ENCODE measurements at places on chromosomes 7 and 10.

DNA sequence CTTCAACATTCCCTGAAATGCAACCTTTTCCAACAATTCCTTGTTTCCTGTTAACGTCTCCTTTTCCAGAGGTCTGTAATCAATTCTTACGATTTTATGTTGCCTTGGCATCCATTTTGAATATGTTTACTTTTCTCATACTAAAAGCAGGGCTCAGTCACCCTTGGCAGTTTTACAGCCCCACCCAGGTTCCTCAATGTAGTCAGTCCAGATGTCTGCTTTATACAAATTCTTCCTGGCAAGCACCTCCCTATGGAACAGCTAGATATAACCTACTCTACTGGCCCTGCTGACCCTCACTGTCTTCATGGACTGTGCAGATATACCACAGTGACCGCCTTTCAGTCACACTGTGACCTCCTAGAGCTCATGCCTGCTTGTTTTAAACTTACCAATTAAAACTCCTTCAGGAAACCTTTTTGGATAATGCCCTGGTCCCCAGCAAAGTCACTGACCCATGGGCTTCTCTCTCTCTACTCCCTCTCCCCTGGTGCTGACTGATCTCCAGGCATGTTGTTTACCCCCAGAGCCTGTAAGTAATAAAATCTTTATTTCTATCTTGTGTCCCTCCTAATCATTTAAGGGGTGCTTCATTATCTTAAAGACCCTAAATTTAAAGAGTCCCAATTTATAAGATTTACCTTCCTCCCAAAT is 147.1 kb upstream of the STEAP1 start:
- DNase-seq = no peak

GRCh38 chr10:78853864-78854263 is 214.9 kb upstream of the ZMIZ1 start:
- DNase-seq = peak; percentile 12

DNA sequence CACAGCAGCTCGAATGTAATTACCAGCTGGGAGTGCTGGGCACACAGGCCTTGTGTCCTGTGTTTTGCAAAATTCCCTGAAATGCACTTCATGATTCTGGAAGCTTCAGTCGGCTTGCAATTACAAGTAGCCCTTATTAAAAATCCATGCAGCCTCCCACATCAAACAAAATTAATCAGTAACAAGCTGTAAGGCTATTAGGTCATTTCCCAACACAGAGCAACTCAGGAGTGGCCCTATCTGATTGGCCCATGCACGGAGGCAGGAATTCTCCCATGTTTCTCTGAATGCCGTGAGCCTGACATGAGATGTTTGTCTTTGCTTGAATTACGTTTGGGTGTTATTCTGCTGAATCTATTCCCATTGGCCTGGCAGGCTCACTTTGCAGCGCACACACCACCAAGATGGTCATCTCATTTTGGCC is 36.9 kb downstream of the FOXL3 start:
- DNase-seq = peak; percentile 48

GRCh38 chr7:45662018-45662417 is 87.8 kb downstream of the ADCY1 start:
- no peak for DNase-seq

DNA sequence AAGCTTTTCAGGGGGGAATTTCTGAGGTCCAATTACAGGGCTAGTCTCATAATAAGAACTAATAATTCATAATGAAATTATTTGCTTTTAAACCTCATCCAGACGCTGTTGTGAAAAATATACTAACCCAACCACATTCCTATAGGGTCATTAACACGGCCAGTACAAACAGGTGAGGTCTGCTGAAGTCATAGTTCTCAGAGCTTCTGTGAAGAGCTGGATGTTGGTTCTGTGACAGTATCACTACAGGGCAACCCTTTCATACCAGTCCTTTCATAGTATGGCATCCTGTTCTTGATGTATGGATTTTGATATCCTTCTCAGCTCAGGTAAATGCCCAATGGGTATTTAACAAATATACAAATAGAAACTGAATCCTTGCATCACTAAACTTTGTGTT is 62.3 kb upstream of the FAM133B start:
- no peak for DNase-seq

DNA sequence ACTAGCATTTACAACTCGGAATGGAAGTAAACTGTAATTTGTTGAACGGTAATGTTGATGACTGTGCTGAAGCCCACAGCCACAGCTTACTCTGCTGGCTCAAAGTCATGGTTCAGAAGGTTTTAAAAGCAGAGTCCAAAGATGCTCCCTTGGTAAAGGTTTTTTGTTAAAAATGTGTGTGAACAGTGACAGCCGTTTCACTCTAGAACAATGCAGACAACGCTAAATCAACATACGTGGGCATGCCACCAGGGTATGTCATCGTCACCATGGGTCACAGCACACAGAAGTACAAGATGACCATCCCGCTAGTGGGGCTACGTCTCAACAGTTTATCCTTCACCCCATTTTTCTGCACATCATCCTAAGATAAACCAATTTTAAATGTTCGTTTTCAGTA is 106.5 kb upstream of the LANCL2 start:
- no peak for DNase-seq

DNA sequence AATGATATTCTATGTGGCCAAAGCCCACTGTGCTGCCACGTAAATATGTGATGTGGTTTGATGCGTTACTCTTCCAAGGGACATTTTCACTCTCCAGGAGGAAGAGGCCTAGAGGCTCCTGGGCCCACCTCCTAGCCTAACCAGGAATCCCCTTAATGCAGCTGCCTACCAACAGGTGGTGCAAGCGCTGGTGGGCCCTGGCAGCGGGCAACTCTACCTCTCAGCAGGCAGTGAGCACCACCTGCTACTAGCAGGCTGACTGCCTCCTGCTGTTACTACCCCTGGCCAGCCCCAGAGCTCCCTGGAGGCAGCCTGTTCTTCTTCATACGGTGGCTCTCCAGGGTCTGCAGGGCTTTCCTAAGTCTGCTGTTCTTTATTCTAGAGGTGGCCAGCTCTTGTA is 62.8 kb downstream of the CDH23 start:
- DNase-seq = no peak

- DNase-seq = no peak
Measured at GRCh38 chr7:2138146-2138765, 94.5 kb downstream of the MAD1L1 start.

GRCh38 chr10:126302476-126302756 is 85.9 kb downstream of the ADAM12 start:
- no peak for DNase-seq

- DNase-seq = no peak
Measured at GRCh38 chr7:127702938-127703337, 50.9 kb downstream of the SND1 start.

GRCh38 chr7:2096692-2097387 is 135.9 kb downstream of the MAD1L1 start:
- DNase-seq = no peak

DNA sequence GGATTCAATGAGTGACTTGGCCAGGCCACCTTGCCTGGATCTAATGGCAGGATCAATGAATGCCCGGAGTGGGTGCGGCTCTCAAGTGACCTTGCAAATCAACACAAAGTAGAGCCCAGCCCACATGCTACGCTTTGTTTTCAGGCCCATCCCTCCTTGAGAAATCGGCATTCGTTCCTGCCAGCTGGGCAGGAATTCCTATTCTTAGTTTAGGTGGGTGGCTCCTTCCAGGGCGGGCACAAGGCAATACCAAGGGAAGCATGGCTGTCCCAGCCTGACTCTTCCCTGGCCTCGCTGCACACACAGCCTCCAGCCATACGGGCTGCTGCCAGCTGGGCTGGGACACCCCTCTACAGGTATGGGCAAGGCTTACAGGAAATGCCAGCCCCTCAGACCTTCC is 119.3 kb downstream of the SH3PXD2A start:
- DNase-seq = no peak

GRCh38 chr10:69568472-69569395 is 4.5 kb downstream of the NEUROG3 start:
- no peak for DNase-seq

GRCh38 chr7:47577321-47577919 is 4.5 kb downstream of the TNS3 start:
- DNase-seq = no peak

DNA sequence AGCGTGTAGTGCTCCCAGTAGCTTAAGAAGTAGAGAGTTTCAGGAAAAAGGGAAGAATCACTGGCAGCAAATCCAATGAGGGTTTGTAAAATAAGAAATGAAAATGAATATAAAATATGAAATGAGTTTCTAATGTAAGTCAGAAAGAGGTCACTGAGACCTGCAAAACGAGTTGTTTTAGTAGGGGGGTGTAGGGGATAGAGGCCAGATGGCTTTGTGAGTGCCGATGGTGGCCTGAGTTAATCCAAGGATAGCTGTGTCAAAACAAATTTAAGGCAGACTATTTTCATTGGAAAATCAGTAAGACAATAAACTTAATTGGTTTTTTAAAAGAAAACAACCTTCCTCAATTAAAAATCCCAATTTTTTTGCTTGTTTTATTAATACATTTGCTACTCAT is 745 bp upstream of the ASB15 start:
- no peak for DNase-seq

GRCh38 chr7:45064047-45064725 is 24.6 kb downstream of the NACAD start:
- no peak for DNase-seq

DNA sequence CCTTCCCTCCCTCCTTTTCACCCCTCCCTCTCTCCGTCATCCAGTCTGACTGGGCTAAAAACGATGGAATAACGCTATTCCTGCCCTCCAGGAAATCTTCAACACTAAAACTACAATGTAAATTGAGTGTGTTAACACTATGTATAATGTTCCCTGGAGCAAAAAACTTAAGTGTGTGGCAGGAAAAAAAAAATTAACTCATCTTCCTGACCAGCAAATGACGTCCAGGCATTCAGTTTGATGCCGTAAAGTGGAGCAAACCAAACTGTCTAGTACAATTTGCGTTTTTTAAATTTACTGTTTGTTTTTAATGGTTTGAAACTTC is 545 bp upstream of the MTPN start:
- DNase-seq = no peak

GRCh38 chr10:97852840-97853405 is 3.3 kb downstream of the GOLGA7B start:
- no peak for DNase-seq

GRCh38 chr7:151038951-151039849 is 9.1 kb upstream of the ASIC3 start:
- peak; percentile 91 for DNase-seq

DNA sequence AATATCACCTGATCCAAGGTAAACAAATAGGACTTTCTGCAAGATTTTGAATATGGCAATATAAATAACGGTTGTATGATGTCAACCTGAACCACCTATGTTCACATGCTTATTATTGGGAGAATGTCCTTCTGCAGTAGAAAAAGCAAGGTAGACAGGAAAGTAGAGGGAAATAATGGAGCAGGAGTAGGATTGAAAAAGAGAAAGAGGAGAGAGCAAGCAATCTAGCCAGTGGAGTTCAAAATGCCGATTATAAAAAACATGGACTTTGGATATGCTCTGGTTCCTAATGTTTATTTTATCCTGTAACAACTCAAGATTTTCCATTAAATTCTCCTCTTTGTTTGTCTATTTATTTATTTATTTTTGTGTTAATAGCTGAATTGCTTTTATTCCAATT is 878.0 kb upstream of the KCND2 start:
- no peak for DNase-seq

GRCh38 chr10:30185916-30186315 is 126.5 kb upstream of the JCAD start:
- DNase-seq = peak; percentile 90

GRCh38 chr10:85459906-85460305 is 906.7 kb downstream of the GRID1 start:
- no peak for DNase-seq

DNA sequence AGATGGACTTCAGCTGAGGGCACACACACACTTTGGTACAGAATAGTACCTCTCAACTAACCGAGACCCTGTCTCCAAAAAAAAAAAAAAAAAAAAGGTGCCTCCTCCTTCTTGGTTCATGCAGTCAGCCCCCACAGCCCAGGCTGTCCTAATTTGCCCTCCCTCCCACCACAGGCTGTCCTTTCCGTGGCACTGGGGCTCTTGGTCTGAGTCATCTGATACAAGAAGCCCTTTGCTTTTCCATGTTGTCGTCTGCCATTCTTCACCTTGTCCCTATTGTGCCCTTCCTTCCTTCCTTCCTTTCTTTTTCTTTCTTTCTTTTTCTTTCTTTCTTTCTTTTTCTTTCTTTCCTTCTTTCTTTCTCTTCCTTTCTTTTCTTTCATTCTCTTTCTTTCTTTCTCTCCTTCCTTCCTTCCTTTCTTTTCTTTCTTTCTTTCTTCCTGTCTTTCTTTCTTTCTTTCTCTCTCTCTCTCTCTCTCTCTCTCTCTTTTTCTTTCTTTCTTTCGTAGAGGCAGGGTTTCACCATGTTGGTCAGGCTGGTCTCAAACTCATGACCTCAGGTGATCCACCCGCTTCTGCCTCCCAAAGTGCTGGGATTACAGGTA is 96.0 kb upstream of the IKZF1 start:
- no peak for DNase-seq

GRCh38 chr10:131314148-131314547 is 2.6 kb upstream of the TCERG1L start:
- no peak for DNase-seq

DNA sequence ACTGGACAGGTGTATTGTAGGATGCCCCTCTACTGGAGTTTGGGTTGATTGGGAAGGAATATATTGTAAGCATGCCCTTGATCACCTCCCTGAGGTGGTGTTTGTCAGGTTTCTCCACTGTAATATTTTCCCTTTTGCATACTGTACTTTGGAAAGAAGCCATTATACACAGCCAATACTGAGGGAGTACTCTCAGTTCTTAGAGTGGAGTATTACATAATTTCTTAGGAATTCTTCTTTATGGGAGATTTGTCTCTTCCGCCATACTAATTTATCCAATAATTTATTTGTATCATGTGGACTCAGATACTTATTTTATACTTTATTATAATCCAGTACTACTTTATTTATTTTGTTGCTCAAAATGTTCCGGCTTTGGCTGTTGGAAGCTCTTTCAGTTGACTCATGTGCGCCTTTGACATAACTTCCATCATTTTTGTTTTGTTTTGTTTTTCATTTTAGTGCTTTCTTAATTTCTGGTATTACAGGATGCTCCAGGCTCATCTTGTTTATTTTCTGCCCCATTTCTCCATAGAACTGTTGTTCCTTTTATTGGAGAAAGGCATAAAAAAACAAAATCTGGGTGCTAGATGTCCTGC is 29.7 kb downstream of the MKLN1 start:
- DNase-seq = peak; percentile 44

GRCh38 chr7:111071556-111071955 is 19.4 kb upstream of the LRRN3 start:
- no peak for DNase-seq

GRCh38 chr7:84336303-84336702 is 141.7 kb upstream of the SEMA3A start:
- peak; percentile 89 for DNase-seq

GRCh38 chr10:97321804-97322190 is 2.7 kb downstream of the FRAT1 start:
- DNase-seq = no peak
